ENCODE measurements at places on chromosomes 2 and 18. TPM values are rescaled to one million over a fixed set of nuclear protein-coding genes. Genes with fewer than 3 reads are reported as not detected.

Gene APOB
- total RNA-seq = 5.1 TPM

Gene ARHGAP25
- 6.0 TPM for total RNA-seq

Gene EMILIN2
- 15.8 TPM for total RNA-seq

Gene RAB31
- total RNA-seq = 13.9 TPM

Gene AQP12A
- not detected for total RNA-seq

Gene SLC40A1
- total RNA-seq = 39.7 TPM

Gene RBM44
- total RNA-seq = 0.36 TPM

Gene SLC8A1
- 981 TPM for total RNA-seq

Gene MEP1B
- not detected for total RNA-seq

Gene DES
- total RNA-seq = 14,571 TPM

Gene ACTG2
- total RNA-seq = 0.52 TPM

Gene KCNE4
- total RNA-seq = 1.8 TPM

Gene CIDEA
- total RNA-seq = not detected

Gene CLEC4F
- not detected for total RNA-seq

Gene HOXD3
- total RNA-seq = 1.1 TPM

Gene LAPTM4A
- 183 TPM for total RNA-seq

Gene EMX1
- total RNA-seq = not detected

Gene NOSTRIN
- 6.4 TPM for total RNA-seq

Gene ZC3H6
- total RNA-seq = 26.0 TPM

Gene SCYGR4
- not detected for total RNA-seq

Gene CCDC74B
- total RNA-seq = 0.33 TPM

Gene PROKR1
- not detected for total RNA-seq

Gene TOGARAM2
- 33.0 TPM for total RNA-seq

Gene FAM210A
- total RNA-seq = 54.5 TPM

Gene ACADL
- 1.4 TPM for total RNA-seq

Gene HOXD11
- total RNA-seq = not detected

Gene TMEM237
- 17.2 TPM for total RNA-seq

Gene HRH4
- total RNA-seq = not detected

Gene UGT1A7
- total RNA-seq = not detected

Gene OTOF
- 0.10 TPM for total RNA-seq

All from heart right ventricle (tissue), 16 donors.